ENCODE measurements at places on chromosomes 16 and 17. TPM values are rescaled to one million over a fixed set of nuclear protein-coding genes. Genes with fewer than 3 reads are reported as not detected.

DNA sequence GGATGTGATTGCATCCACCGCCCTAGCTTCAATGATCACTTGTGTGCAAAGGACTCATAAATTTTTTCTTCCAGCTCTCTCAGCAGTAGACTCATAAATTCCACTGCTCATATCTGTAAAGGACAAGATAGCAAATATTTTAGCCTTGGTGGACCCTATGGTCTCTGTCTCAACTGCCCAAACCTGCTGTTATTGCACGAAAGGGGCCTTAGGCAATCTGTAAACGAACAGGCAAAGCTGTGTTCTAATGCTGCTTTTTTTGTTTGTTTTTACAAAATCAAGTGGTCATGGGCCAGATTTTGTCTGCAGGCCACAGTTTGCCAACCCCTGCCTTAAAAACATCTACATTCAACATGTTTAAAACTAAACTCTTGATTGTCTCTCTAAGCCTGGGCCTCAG, 34.1 kb downstream of the FAM20A start:
- peak; percentile 14 for DNase-seq

The KREMEN2 gene
- 3.6 TPM for total RNA-seq

The NXN gene
- 58.7 TPM for total RNA-seq

GRCh38 chr16:72711823-72712222, 336.1 kb downstream of the ZFHX3 start:
- DNase-seq, result no peak

- DNase-seq, result no peak
Measured at GRCh38 chr17:73954951-73955350, 248.5 kb upstream of the RPL38 start.

The NKD1 gene
- total RNA-seq, result 4.1 TPM

GRCh38 chr17:10871914-10872313, 34.0 kb upstream of the PIRT start:
- DNase-seq, result no peak

GRCh38 chr17:57215317-57215716, 41.0 kb upstream of the MSI2 start:
- peak; percentile 36 for DNase-seq

GRCh38 chr16:30397776-30398660, 2.8 kb downstream of the ZNF48 start:
- no peak for DNase-seq

DNA sequence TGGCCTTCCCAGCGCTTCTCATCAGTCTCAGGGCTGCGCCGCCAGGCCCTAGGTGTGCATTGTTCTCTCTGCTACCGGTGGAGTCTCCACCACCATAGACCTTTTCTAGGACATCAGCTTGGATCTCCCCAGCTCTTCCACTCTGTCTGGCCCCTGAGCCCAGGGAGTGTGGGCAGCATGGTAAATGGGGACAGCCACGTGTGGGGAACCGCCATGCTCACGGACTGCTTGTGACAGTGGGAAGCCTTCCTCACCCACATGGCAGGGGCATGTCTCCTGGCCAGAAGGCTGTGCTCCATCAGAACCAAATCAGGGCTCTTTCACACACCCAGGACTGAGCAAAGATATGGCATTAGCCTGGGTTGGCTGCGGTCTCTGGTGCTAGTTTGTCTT, 51.3 kb downstream of the TNFRSF13B start:
- DNase-seq, result no peak

DNA sequence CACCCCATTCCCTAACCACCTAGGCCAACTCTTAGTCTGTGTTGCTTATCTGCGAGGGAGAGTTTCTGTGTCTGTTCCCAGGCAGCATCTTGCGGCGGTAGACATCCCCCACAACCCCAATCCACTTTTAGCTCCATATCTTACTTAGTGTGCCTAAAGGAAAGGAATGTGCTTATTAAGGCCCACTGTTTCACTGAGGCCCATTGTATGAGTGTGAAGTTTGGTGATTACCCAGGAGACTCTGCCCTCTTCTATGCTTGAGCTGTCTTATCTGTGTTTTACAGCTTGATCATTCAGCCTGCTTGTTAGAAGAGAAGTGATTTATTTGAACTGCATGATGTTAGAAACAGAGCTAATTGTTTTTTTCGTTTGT, 10.3 kb upstream of the MLYCD start:
- peak; percentile 44 for DNase-seq

DNA sequence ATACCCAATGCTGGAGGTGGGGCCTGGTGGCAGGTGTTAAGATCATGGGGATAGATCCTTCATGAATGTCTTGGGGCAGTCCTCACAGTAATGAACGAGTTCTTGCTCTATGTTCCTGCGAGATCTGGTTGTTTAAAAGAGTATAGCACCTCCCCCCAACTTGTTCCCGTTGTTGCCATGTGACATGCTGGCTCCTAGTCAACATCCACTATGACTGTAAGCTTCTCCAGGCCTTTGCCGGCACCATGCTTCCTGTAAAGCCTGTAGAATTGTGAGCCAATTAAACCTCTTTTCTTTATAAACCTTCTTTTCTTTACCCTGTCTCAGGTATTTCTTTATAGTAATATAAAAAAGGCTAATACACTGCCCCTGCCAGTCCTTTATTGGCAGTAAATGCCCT, 33.3 kb downstream of the RANBP10 start:
- no peak for DNase-seq

DNA sequence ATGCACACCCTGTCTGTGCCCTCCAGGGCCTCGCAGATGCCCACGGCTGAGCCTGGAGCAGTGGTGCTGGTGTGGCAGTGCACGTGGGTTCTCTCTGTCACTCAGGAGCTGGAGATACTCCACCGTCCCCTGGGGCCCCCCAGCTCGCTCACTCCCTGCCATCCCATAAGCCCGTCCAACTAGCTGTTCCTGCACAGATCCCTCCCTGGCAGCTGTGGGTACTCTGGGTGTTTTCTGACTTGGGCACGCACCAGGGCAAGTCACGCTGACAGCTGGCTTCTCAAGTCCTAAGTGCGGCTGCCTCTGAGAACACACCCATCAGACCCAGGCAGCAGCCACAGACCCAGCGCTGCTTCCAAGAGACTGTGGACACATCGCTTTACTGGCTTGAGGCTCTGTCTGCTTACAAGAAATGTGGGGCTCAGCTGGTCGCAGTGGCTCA, 25.4 kb upstream of the ITGB4 start:
- DNase-seq, result no peak

- no peak for DNase-seq
Measured at GRCh38 chr16:1335996-1336395, 2.6 kb downstream of the BAIAP3 start.

GRCh38 chr17:40506786-40507185, 5.4 kb upstream of the TNS4 start:
- DNase-seq, result no peak

- no peak for DNase-seq
Measured at GRCh38 chr17:70881093-70881492, 711.8 kb downstream of the KCNJ2 start.

- no peak for DNase-seq
Measured at GRCh38 chr17:4499431-4500190, 930 bp downstream of the SPNS2 start.

- no peak for DNase-seq
Measured at GRCh38 chr17:55990332-55991006, 162.8 kb upstream of the ANKFN1 start.

The GLP2R gene
- 3.3 TPM for total RNA-seq

- DNase-seq, result peak; percentile 75
Measured at GRCh38 chr17:77285594-77286390, 145.0 kb downstream of the SEC14L1 start.

DNA sequence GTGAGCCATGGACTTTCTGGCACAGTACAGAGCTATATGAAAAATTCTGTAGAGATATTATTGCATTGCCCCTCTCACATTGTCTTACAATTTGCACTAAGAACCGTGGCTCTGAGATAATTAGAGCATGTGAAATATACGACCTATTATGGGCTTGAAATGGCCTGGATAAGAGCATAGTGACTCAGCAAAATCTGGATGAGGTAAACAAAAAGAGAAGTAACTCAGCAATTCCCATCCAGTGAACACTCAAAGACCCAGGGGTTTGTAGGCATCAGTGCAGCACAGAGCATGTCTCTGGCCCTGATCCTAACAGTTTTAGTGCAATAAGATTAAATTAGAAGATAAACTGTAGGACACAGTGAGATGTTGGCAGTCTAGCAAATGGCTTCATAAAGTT, 317.2 kb upstream of the MYOCD start:
- DNase-seq, result no peak

DNA sequence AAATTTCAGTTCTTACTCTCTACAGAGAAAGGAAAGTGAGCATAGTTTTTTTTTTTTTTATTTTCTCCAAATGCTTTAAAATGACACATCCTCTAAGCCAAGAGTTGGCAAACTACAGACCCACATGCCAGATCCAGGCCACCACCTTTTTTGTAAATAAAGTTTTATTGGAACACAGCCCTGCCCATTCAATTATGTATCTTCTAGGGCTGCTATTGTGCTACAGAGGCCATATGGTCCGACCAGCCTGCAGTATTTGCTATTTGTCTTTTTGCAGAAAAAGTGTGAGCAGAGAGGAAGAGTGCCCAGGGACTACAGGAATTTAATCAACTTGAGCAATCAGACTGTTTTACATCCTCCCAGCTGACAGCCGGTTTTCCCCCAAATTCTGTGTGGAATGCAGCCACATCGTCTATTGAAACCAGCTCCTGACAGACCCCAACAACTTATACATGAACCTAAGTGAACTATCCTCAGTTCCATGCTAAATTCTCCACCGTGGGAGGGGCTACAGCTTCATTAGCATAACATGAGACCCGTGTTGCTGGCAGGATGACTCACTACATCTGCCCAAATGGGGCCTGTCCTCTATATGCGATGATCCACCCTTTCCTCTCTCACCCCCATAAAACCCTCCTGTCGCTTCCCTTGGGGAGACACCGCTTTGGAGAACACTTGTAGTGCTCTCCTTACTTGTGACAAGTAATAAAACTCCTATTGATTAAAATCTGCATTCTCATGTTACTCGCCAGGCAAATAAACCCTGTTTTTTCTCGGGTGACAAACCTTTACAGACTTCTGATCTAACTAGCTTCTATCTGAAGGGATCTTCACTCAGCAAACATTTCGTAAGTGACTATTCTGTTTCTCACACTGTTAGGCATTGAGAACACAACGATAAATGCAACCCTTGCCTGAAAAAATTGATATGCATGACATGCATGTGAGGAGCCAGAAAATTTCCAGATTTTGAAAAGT, 149.4 kb upstream of the HS3ST3A1 start:
- peak; percentile 38 for DNase-seq

DNA sequence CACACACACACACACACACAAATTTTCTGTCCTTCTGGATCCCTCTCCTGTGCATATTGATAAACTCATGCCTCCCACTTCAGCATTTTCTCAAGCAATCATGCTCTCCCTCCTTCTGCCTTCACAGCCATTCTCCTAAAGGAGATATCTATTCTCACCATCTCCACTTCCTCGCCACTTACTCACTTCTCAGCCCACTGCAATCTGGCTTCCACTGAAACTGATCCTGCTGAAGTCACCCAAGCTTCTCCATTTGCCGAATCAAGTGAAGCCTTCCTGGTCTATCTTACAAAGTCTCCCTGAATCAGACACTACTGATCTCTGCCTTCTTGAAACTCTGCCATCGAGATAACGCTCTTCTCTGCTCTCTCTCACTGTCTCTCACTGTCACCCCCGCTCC, 54.0 kb upstream of the GNAO1 start:
- no peak for DNase-seq

GRCh38 chr17:32609884-32610650, 123.3 kb downstream of the CDK5R1 start:
- DNase-seq, result no peak

The NEK8 gene
- 3.3 TPM for total RNA-seq

DNA sequence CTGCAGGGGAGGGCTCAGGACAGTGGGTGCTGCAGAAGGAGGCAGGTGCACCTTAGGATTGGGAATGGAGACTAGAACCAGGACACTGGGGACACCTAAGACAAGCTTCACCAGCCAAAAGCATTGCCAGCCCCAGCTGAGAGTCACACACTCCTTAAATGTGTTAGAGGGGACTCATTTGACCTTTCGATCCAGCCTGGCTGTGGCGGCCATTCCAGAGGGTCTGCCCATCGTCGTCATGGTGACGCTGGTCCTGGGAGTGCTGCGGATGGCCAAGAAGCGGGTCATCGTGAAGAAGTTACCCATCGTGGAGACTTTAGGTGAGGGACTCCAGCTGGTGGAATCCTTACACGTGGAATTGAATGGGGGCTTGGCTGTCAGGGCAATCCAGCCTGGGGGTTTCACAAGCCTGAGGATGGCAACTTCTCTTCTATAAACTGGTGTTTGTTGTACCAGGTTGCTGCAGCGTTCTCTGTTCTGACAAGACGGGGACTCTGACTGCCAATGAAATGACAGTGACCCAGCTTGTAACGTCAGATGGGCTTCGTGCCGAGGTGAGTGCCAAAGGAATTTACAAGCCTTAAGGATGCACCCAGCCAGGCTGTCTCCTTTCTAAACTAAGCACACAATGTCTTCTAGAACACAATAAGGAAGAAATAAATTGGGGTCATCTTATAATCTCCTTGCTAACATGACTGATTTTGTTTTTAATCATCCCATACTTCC, 65.3 kb downstream of the MEAK7 start:
- no peak for DNase-seq

DNA sequence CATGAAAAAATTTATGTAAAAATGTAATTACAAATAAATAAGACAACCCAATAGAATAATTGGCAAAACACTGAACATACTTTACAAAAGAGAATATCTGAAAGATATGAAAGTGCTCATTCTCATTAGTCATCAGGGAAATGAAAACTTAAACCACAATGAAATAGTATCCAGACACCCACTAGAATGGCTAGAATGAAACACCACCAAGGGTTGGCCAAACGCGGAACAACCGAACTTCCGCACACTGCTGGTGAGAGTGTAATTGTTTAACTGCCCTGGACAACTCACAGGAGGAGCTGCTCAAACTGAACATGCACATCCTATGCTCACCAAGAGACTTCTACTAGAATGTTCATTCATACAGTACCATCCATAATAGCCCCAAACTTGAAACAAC, 5.8 kb upstream of the ZDHHC7 start:
- DNase-seq, result no peak

- DNase-seq, result peak; percentile 47
Measured at GRCh38 chr16:73418691-73419090, 370.8 kb upstream of the ZFHX3 start.
